ENCODE measurements at places on chromosomes 7 and 10.

GRCh38 chr7:107262857-107263256 is 94.1 kb downstream of the HBP1 start:
- no peak for DNase-seq

GRCh38 chr7:21914671-21915070 is 31.0 kb downstream of the CDCA7L start:
- no peak for DNase-seq

DNA sequence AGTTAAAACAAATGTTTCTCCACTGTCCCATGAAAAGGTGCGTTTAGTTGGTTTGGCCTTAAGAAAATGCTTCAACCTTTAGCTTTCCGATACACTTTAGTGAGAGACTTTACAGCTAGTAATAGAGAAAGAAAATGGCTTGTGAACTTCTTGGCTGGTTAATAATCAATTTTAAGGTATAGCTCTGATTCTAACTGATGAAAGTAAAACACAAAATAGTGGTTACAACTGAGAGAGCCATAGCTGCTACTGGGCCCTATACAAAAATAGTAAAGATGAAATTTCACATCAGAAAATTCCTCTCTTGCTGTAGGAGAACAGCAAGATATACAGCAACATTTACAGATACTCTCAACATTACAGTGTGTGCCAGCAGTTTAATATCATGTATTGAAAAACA is 371.4 kb downstream of the PHTF2 start:
- no peak for DNase-seq

DNA sequence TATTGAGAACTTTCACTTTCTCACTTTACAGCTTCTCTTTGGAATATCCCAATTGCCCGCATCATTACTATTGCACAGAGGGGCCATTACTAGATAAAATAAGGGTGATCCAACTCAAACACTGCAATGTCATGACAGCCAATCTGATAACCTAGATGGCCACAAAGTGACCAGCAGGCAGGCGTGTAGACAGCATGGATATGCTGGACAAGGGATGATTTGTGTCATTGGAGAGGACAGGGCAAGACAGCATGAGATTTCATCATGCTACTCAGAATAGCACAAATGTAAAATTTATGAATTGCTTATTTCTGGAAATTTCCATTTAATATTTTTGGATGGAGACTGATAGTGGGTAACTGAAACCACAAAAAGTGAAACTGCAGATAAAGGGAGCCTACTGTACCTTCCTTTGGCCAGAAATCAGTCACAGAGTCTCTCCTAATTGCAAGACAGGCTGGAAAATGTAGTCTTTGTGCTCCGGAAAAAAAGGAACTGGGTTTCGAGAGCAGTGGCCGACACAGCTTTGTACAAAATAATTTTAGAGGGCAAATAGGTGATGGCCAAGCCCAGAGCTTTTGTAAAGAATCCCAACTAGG is 6.1 kb upstream of the GSDME start:
- DNase-seq = no peak

DNA sequence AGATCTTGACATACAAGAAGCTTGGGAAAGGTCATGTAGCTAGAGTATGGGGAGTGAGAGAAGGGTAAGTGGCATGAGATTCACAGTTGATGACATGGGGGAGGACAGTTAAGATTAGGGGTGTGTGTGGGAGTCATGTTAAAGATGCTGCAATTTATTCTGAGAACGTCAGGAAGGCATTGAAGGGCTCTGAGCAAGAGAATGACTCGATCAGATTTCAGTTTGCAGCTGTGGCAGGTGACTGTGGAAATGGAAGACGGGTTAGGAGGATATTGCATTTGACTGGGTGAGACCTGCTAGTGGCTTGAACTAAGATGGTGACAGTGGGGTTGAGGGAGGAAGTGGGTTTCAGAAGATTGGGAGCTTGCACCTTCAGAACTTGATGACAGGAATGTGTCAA is 5.6 kb downstream of the CDC123 start:
- DNase-seq = no peak

DNA sequence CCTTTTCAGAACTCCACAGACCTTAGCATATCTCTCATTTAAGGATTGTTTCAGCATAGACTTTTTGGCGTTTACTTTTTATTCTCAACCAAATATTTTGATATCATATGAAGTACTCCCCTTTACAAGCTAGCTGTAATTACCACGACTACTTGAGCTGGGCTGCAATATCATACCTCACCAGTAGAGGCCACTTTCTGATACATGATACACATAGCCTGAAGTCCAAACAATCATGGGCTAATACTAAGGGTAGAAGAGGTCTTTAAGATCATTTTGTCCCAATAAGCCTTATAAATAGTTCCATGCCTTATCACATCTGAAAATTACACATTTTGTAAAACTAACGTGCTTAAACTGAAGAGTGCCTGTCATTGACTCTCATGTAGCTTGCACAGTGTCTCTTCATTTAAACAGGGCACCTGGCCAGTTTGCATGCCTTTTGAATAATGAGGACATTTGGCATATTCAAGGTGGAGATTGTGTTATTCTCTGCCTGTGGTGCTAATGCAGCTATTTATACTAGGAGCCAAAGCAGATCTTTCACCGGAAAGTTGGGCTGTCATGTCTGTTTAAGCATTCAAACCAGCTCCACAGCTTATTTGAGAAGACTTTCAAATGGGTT is 403.7 kb upstream of the ZMIZ1 start:
- no peak for DNase-seq

- DNase-seq = no peak
Observed at GRCh38 chr7:127512663-127513062, 72.7 kb downstream of the GCC1 start.

GRCh38 chr7:94247970-94248369 is 146.7 kb upstream of the COL1A2 start:
- no peak for DNase-seq

- DNase-seq = no peak
Observed at GRCh38 chr10:35690534-35690933, 48.4 kb upstream of the FZD8 start.

GRCh38 chr7:98685541-98685940 is 68.5 kb downstream of the NPTX2 start:
- no peak for DNase-seq

- DNase-seq = no peak
Observed at GRCh38 chr7:24730018-24730369, 27.3 kb downstream of the GSDME start.

GRCh38 chr7:94250987-94251386 is 143.7 kb upstream of the COL1A2 start:
- no peak for DNase-seq

DNA sequence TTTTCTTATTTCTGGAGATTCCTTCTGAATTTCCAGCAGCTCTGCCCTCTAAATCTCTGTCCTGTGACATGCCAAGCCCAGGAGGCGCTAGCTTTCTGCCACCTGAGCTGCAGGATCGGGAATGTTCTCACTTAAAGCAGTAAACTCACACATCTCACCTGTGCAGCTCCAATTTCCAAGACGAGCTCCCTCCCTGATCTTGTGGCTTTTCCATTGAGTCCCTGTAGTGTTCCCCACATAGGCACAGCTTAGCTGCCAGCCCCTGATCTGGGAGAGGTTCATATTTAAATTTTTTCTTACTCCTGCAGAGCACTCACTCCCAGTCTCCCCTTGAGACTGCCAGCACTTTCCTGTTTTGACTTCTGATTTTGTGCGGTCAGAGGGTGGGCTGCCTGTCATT is 479.3 kb downstream of the GLRX3 start:
- DNase-seq = no peak

DNA sequence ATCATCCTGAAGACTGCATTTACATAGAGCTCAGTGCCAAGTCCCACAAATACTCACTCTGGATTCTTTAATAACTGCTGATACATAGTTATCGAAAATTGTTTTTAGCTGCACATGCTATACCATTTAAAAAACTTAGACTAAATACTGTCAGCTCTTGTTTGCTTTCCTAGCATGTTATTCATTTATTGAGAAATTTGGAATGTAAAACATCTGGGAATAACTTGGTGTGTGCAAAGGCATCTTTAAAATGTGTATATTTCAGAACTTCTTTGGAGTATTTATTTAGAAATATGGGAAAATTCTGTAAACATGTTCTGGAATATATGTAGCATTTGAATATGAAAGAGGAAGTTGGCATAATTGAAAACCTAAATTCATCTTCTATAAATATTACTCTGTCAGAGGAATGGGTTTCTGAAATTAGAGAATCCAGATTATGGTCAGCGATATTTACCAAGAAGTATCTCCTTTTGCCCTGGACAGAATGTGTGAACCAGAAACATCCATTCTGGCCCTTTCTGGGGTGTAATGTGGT is 119.7 kb downstream of the ARID5B start:
- no peak for DNase-seq

- DNase-seq = no peak
Observed at GRCh38 chr7:114104035-114104434, 185.2 kb upstream of the PPP1R3A start.

Data from GM04503 (cell line).